Stimulated activated CD8-positive, alpha-beta memory T cell treated with anti-CD3 and anti-CD28 coated beads, Interleukin-15, amount 100 ng/mL, for 24 hours (primary cell): ENCODE measurements at places on chromosomes 7 and 10.

DNA sequence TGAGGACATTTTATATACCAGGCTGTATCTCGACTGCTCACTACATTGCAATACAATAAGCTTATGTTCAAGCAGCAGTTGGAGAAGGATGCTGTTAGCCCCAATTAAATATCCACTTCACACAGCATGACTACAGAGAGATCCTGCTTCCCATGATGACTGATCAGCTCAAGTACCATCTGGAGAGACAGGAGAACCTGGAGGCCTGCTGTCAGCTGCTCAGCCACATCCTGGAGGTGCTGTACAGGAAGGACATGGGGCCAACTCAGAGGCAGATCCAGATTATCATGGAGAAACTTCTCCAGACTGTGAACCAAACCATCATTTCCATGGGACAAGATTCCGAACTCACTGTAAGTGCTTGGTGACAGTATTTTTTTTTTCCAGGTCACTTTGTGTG, 22.5 kb downstream of the RNF133 start:
- DNase-seq: no peak

DNA sequence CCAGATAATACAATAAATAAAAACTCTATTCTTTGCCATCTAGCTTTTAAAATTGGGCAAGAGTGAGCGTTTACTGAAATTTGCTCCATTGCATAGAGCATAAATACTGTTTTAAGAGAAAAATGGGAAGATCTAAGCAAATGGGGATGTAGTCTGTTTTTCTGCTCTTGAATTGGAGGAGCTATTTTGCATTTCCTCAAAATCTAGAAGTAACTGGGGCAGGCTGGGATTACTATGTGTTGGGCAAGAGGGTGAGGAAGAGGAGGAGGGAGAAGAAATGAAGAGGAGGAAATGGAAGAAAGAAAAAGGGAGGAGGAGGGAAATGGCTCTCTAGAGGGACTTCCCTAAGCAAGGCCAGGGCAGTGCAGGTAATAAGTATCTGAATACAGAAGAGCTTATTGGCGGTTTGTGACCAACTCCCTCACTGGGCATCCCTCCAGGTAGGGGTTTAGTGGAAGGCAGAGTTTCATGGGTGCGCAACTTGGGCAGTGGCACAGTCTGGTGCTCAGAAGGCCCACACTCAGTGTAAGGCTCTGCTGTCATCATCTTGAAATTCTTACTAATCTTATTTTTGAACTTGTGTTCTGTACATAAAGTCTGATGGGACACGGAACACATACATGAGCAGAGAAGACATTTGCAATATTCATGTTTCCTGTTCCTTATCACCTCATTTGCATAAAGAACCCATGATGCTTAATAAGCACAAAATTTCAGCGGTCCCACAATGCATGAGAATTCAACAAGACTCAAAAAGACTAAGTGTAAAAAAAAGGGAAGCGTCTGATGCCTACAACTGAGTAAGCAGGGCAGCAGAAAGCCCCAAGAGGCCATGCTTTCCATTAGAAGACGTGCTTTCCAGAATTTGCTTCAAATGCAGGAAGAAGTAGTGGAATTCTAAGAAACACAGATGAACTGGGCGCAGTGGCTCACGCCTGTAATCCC, 116.9 kb downstream of the EVX1 start:
- no peak for DNase-seq

DNA sequence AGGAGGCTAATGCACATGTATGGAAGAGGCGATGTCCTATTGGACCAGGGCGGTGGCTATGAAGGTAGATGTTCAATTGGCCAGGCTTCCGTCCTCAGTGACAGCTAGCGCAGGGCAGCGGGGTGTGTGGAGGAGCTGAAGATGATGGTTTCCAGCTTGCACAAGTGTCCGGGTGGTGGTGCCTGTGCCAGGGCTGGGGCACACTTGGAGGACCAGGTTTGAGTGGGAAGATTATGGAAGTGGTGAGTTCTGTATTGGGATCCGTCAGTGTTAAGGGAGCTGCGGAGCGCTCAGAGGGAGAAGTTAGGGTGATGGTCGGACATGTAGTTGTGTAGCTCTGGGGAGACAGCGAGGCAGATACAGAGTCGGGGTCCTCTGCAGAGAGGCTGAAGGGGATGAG, 8.5 kb upstream of the TBL2 start:
- no peak for DNase-seq

- DNase-seq: no peak
These were observed 24.3 kb downstream of the YKT6 start for GRCh38 chr7:44224974-44225565.

GRCh38 chr7:111436608-111437007, 125.7 kb downstream of the IMMP2L start:
- DNase-seq: no peak

DNA sequence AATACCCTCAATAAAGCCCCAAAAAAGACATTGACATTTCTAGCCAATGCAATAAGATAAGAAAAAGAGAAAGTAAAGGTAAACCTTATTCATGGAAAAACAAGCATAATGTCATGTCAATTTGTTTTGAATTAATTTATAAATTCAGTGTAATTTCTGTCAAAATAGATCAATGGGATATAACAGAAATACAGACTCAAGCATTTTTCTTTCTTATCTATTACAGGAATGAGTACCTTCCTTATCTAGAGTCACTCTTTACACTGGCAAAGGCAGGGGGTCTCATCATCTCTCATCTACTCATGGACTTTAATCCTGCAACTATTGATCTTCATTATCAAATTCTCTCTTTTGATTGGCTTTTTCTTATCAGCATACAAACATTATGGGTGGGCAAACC, 127.1 kb upstream of the SHH start:
- no peak for DNase-seq

GRCh38 chr7:34133356-34133982, 228.1 kb downstream of the BMPER start:
- no peak for DNase-seq

GRCh38 chr7:21767300-21767900, 178.3 kb downstream of the CDCA7L start:
- DNase-seq: no peak

DNA sequence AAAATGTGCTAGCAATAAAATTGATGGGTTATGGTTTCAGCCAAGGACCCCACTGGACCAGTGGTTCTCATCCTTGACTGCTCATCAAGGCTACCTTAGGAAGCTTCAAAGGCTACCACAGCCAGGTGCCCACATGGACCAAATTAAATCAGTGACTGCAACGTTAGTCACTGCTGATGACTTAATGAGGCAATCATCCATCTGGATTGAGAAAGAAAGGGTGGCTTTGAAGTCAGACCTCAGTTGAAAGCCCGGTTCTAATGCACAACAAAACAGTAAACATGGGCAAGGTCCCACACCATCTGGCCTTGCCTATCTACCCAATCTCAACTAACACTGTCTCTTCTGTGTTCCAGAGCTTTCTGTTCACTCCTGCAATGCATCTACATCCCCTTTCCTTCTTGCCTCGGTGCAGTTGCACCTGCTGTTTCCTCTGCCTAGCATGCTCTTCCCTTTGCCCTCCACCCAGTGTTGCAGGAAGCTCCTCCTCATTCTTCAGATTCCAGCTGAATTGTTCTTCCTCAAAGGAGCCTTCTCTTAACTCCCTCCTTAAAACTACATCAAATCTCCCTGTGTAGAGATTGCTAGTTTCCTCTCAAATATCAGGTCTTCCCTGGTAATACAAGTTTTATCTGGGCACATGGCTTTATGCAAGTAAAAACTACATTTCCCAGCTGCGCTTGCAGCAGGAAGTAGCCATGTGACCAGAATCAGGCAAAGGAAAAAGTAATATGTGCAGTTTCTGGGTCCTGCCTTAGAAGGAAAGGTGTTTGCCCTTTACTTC, 10.3 kb upstream of the KCNK18 start:
- DNase-seq: no peak

GRCh38 chr10:5242585-5242984, 45.9 kb downstream of the AKR1C4 start:
- no peak for DNase-seq

DNA sequence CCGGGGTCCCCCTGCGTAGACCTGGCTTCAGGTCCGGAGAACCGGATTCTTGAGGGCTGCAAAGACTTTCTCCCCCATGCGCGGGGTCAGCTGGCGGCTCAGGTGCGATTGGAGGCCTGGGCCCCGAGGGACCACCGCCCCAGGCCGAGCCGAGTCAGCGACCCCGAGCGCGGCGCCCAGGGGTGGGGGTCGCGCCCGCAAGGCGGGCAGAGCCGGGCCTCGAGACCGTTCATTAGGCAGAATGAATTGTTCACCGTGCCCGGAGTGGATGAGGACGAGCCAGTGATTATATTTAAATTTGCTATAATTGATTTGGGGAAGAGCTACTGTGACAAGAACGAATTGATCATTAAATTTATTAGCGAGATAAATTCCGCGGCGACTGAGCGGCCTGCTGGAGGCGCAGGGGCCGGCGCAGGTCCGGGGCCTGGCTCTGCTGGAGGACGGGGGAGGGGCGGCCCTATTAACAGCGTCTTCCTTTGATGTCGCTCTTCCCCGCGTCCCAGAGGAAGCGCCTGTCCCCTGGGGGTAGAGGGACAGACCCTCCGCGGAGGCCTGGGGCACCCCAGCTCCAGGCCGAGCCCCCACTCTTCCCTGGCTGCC, 7.5 kb downstream of the MNX1 start:
- DNase-seq: no peak

- no peak for DNase-seq
These were observed 658.2 kb downstream of the GATA3 start for GRCh38 chr10:8712656-8713055.

- DNase-seq: no peak
These were observed 34.9 kb upstream of the TMEM248 start for GRCh38 chr7:66886152-66886551.
